ENCODE measurements at places on chromosomes 5 and 9. TPM values are rescaled to one million over a fixed set of nuclear protein-coding genes. Genes with fewer than 3 reads are reported as not detected.

DNA sequence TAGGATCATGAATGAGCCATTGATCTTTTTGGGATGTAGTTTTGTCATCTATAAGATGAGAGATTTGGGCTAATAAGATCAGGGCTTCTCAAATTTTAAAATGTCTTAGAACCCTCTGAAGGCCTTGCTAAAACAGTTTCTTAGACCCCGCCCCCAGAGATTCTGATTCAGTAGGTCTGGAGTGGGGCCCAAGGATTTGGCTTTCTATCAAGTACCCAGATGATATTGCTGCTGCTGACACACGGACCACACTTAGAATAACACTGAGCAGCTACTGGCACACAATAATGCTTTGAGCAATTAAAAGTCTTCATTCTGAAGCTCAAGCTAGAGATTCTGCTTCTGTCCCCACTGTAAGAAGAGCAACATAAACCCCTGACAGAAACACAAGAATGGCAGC is 216.7 kb downstream of the SMARCA2 start:
- DNase-seq: no peak

SLC25A51 gene
- 29.0 TPM for total RNA-seq

GRCh38 chr5:15789642-15790041 is 289.7 kb downstream of the FBXL7 start:
- DNase-seq: no peak

UNC5A gene
- 0.05 TPM for total RNA-seq

GRCh38 chr9:97943308-97943855 is 5.4 kb upstream of the HEMGN start:
- no peak for DNase-seq

DNA sequence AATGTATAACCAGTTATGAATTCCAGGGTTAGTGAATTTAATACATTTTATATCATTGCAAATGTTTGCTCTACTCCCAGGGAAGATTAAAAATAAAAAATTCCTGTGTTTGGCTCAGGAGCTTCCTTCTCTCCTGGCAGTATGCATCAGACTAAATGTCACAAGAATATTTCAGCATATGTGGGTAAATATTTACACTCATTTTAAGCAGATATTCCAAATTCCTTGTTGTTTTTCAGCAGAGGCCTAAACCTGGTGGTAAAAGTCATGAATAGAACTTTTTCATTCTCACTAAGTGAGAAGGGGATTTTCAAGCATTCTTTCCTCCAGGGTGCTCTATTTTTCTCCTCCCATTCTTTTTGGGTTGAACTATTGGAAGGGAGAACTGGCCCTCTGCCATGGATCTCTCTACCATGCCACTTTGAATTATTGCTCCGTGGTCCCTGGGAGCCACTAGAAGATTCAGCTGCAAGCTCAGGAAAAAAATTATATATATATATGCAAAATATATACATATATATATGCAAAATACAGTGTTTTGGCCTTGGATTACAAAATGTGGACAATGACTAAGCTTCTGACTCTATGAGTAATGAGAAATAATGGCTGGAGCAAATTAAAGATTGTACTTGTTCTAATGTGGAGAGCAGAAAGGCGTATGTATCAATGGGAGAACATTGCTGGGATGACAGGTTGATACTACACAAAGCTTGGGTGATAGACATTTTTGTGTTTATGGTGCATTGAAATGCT is 180.6 kb upstream of the PAPPA start:
- no peak for DNase-seq

UBTD2 gene
- 11.8 TPM for total RNA-seq

DNA sequence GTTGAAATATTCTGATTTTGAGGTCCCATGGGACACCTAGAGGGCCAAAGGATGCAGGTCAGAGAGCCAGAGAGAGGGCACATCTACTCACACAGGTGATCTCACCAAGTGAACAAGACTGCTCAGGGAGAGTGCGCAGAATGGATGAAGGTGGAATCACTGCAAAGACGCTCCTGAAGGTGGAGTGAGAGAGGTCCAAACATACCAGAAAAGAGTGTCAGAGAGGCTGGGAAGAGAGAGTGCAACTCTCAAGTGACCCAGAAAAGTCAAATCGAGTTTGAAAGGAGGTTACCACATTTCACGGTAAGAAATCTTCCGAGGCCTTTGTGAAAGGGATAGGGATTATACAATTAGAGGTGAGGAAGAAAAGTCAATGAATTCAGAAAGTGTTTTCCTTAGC is 173.4 kb downstream of the EPB41L4A start:
- DNase-seq: no peak

JAK2 gene
- 52.8 TPM for total RNA-seq

DNA sequence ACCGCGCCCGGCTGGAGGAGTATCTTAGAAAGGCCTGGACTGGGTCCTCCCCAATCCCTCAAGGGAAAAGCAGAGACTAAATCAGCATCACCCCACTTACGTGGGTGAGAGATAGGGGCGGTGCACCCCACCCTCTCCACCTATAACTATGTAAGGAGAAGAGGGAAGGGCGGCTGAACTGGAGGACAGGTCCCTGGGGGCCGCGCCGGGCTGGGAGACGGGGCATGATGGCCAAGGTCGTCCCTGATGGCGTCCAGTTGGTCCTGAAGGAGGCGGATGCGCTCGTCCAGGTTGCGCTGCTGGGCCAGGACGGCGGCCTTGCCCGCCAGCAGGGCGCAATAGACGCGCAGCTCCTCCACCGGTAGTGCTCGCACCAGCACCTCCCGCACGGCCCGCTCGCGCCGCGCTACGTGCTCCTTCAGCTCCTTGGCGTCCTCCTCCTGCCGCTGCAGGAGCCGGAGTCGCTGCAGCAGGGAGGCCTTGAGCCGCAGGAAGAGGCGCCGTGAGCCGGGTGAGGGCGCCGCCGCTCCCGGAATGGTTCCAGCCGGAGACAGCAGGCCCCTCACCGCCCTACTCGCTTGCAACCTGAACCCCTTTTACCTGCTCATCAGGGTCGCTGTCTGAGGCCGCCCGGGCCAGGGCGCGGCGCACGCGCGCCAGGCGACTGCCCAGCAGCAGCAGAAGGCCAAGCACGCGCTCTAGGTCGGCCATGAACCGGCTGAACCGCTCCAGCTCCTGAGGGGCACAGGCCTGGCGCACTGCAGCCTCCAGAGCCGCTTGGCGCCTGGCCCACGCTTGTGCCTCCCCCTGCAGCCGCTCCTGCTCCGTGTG is 7.6 kb downstream of the SHROOM1 start:
- no peak for DNase-seq

- DNase-seq: no peak
Measured at GRCh38 chr9:84966876-84967830, 297.6 kb downstream of the NTRK2 start.

SHC3 gene
- total RNA-seq: 0.16 TPM

STC2 gene
- 6.0 TPM for total RNA-seq

- DNase-seq: no peak
Measured at GRCh38 chr9:2817999-2818803, 25.7 kb downstream of the PUM3 start.

- no peak for DNase-seq
Measured at GRCh38 chr5:57592236-57592635, 109.6 kb upstream of the ACTBL2 start.

GLDC gene
- 0.11 TPM for total RNA-seq

GRCh38 chr9:17719053-17719452 is 140.2 kb downstream of the SH3GL2 start:
- DNase-seq: no peak

- DNase-seq: no peak
Measured at GRCh38 chr5:497090-497700, 27.1 kb downstream of the SLC9A3 start.

GRCh38 chr5:93674866-93675459 is 66.4 kb downstream of the POU5F2 start:
- no peak for DNase-seq

DCAF10 gene
- total RNA-seq: 15.7 TPM

CD74 gene
- 239 TPM for total RNA-seq

DBH gene
- total RNA-seq: not detected

MYOZ3 gene
- 10.0 TPM for total RNA-seq

- no peak for DNase-seq
Measured at GRCh38 chr9:137664676-137665075, 45.9 kb downstream of the EHMT1 start.

DNA sequence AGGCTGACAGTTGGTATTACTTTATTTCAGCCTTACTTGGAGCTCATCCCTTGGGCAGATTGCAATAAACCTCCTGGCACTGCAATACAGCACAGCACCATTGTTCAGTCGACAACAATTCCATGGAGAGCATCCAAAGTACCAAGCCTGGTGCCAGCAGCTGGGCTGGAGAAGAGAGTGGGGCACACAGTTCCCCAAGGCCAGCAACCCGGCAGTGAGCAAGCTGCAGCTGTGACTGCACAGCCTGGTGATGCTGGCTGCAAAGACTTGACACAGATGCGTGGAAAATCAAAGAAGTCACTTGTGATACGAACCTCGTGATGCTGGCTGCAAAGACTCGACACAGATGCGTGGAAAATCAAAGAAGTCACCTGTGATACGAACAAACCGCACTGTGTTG is 125.4 kb downstream of the ATPSCKMT start:
- DNase-seq: no peak

ORM2 gene
- 0.32 TPM for total RNA-seq

- DNase-seq: no peak
Measured at GRCh38 chr5:82676661-82677060, 398.5 kb upstream of the RPS23 start.

DNA sequence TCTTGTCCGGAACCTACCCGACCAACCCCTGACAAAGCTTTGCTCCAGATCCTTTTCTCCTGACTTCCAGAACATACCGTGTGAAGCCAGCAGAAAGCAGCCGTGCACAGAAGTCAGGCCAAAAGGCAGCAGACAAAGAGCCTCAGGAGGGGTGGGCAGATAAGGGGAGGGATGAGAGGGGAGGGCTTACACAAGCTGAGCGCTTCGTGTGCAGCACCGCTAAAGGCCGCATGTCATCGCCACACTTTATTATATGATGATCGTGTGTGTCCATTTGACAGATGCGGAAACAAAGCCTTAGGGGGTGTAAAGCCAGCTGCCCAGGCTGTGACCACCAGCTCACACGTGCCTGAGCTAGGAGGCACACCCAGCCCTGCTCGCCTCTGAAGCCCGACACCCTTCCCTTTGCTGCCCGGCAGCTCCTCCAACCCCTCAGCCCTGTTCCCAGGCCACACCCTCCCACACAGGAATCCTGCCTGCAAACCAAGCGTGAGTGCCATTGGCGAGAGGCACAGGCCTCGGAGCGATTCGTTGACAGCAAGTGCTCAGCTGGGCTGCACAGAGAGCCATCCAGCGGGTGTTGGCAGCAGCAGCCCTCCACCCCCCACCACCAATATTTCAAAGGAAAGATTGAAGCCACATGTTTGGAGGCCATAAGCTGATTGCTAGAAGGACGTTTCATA is 170.5 kb upstream of the SMIM23 start:
- no peak for DNase-seq

GRCh38 chr5:120991569-120991968 is 527.5 kb downstream of the PRR16 start:
- no peak for DNase-seq

GRCh38 chr9:79708541-79708940 is 136.8 kb downstream of the TLE4 start:
- DNase-seq: no peak

ITK gene
- 0.43 TPM for total RNA-seq

SYK gene
- total RNA-seq: 4.7 TPM

DNA sequence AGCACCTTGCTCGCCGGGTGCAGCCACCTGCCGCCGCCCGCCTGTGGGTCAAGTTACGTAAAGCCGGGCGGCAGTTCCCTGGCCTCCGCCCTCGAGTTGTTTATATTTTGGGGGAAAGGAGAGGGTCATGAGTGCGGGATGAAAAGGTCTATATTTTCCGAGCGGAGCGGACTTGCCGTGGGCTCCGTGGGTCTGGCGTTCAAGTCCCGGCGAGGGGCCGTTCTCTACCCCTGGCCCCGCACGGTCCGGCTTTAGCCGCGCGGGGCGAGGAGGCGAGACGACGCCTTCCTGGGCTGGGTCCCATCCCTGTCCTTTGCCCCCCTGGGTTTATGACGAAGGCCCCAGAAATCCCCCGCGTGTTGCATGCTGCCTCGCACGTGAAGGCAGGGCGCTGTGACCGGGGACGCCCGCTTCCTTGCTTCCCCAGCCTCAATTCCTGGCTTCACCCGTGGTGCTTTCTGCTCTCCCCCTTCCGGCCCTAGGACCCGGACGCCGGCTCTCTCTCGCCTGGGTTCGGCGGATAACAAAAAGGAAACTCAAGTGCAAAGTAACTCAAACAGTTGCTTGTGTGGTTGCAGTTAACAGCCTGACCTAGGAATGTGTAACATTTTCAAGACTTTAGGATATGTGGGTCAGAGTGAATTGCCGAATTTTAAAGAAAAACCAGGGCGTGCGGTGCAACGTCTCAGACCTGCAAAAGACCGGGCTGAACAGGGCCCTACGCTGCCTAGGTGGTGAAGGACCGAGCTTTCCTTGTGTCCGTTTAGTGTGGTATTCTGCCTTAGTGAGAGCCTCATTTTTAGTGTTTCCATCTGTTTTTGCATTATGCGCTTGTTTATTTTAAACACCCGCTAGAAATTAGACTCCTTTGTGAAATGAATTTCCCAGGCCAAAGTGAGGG is 810 bp downstream of the VPS13A start:
- peak; percentile 82 for DNase-seq

DNA sequence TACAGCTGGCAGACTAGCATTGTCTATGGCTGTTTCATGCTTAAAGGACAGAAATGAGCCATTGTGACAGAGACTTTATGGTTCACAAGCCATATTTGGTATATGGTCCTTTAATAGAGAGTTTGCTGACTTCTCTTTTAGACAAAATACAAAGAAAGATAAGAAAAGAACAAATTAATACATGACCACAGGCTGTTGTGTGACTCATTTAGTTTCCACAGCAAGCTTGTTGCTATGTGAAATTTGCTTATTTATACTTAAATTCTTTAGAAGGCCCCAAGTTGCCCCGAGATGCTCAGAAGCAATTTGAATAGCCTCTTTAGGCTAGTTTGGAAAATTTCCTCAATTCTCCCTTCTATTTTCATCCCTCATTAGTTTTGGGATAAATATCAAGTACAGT is 315.3 kb upstream of the RPS23 start:
- DNase-seq: no peak

SLC27A4 gene
- total RNA-seq: 17.4 TPM

- no peak for DNase-seq
Measured at GRCh38 chr5:56456002-56456401, 222.9 kb upstream of the ANKRD55 start.

- DNase-seq: no peak
Measured at GRCh38 chr5:6715271-6715670, 2.0 kb downstream of the TENT4A start.

SPINK13 gene
- not detected for total RNA-seq

GRCh38 chr9:105157171-105157583 is 87.3 kb upstream of the SLC44A1 start:
- peak; percentile 76 for DNase-seq

DNA sequence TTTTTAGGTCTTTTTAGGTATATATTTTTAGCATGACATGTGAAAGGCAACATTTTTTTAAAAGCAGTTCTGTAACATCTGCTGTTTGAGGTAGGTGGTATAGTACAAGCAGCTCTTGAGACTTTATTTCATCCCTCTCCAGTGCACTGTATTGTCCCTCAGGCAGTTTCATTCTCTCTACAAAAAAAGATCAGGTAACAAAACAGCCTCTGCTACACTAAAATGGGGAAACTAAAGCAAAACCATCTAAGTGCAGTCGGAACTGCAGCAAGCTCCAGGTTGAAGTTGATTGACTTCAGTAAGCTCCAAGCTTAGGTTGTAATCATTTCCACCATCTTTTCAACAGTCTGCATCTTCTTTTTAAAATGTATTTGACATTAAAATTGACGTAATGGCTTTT is 195.6 kb downstream of the DEPDC1B start:
- DNase-seq: no peak

- DNase-seq: peak; percentile 84
Measured at GRCh38 chr9:90801241-90801972, at the start of gene SYK. TSS of gene SYK (plus strand) at chr9:90801819. CDS start at chr9:90843899, 42,080 bp downstream.

MYOT gene
- total RNA-seq: 38.9 TPM

Data from cardiac septum (tissue), 1 donor.